ENCODE measurements at places on chromosomes 2 and 18. TPM values are rescaled to one million over a fixed set of nuclear protein-coding genes. Genes with fewer than 3 reads are reported as not detected.

The UNC80 gene
- total RNA-seq: not detected

The ITGB1BP1 gene
- total RNA-seq: 170 TPM

The MTHFD2 gene
- 148 TPM for total RNA-seq

The SH2D6 gene
- 0.96 TPM for total RNA-seq

The CAPN13 gene
- total RNA-seq: 0.12 TPM

The CD8A gene
- total RNA-seq: 0.18 TPM

Data from A549 treated with AZD2906 at 1 μM for 4 hours (cell line).